ENCODE measurements at places on chromosomes 12 and 14.

GRCh38 chr12:817941-818600 is 65.7 kb downstream of the WNK1 start:
- DNase-seq, result no peak

GRCh38 chr12:98149691-98150210 is 365.6 kb upstream of the TMPO start:
- DNase-seq, result no peak

GRCh38 chr12:55072083-55072482 is 52.3 kb downstream of the NEUROD4 start:
- DNase-seq, result no peak

DNA sequence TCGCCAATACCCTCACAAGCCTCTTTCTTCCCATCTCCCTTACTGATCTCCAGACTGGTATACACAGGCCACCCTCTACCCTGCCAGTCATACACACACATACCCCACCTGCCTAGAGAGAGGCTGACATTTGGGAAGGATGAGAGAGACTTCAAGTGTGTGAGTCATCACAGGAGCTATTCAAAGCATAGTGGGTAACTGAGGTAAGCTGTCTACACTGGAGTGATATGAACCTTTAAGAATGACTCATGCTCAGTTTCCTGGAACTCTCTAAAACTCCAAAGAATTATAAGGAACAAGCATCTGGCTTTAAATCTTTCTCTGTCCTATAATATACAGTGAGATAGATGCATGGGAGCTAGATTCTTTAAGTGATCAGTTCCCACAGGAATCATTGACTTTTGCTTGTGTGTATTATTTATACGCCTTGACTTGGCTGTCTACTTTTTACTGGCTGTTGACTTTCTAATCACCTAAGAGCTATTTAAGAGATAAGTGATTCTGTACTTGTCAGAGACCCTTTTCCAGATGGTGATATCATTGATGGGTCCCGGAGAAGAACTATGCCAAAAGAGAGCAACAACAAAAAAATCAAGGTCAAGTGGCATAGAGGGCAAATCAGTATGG is 5.8 kb downstream of the IGF1 start:
- DNase-seq, result no peak

DNA sequence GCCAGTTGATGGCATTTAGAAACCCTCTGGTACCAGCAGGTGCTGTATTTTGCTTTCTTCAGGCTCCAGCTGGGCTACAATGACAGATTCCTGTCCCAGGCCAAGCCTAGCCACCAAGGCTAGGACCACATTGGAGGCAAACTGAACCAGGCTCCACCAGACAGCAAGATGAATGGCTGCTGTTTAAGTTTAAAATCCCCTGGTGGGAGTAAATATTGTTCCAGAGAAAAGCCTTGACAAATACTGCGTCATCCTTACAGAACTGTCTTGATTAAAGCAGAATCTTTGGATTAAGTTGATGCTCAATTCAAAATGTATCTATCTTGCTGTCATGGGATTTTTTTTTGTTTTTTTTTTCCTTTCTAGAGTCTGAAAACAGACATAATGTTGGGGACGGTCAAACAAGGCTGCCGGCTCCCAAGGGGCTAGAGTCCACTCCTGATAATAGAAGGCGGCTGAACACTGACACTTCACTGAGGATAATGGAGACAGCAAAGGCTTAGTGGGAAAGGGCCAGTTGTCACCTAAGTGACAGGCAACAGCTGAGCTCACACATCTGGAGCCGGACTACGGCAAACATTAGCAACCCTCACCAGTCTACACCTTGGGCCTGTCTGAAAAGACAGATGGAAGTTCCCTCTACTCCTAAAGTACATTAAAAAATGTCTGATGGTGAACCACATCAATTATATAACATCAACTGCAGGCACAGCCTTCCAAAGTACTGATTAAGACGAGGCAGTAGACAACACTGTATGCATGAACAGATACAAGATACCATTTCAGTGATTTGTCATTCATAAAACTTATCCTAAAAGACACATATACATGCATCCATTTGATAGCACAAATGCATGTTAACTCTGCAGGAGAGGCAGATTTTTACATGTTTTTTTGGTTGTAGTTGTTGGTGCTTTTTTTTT is 1.7 kb downstream of the PRICKLE1 start:
- DNase-seq, result no peak

- DNase-seq, result no peak
Measured at GRCh38 chr12:8069582-8069981, 3.4 kb upstream of the C3AR1 start.

- no peak for DNase-seq
Measured at GRCh38 chr12:53807322-53807860, 55.6 kb upstream of the CISTR start.

DNA sequence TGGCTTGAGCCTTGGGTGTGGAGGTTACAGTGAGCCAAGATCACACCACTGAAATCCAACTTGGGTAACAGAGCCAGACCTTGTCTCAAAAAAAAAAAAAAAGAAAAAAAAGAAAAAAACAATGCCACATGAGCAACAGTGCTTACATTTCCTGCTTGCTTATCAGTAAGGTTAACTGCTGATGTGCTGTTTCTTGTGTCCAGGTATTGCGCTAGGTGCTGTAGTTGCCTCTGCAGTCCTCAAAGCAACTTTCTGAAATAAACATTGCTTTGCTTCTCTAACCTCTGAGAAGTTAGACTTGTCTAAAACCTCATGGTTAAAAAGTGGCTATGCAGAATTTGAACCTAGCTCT is 24.7 kb downstream of the RNF34 start:
- no peak for DNase-seq

DNA sequence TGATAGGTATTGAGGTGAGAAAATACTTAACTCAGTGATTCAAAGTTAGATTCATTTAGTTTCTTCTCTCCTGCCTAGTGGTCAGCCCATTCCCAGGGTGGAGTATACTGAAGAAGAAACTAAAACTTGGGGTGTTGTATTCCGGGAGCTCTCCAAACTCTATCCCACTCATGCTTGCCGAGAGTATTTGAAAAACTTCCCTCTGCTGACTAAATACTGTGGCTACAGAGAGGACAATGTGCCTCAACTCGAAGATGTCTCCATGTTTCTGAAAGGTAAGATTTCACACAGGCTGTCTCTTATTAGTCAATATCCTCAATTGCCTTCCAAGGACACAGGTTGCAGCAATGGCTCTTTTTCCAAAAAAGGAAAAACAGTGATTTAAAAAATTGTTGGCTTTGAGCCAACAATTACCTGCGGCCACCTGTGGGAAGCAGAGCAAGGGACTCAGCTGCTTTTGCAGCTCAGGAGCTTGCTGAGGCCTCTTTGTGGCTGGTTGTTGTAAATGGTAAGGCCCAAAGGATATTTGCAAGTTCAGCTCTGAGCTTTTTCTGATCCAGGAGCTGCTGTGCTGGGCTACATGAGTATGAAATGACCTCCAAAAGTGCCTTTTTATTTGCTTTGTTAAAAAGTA is 33.9 kb downstream of the TPH2 start:
- no peak for DNase-seq

All from astrocyte of the cerebellum (primary cell).